IMR-90 (cell line): ENCODE measurements at places on chromosomes 16 and 17. TPM values are rescaled to one million over a fixed set of nuclear protein-coding genes. Genes with fewer than 3 reads are reported as not detected.

DNA sequence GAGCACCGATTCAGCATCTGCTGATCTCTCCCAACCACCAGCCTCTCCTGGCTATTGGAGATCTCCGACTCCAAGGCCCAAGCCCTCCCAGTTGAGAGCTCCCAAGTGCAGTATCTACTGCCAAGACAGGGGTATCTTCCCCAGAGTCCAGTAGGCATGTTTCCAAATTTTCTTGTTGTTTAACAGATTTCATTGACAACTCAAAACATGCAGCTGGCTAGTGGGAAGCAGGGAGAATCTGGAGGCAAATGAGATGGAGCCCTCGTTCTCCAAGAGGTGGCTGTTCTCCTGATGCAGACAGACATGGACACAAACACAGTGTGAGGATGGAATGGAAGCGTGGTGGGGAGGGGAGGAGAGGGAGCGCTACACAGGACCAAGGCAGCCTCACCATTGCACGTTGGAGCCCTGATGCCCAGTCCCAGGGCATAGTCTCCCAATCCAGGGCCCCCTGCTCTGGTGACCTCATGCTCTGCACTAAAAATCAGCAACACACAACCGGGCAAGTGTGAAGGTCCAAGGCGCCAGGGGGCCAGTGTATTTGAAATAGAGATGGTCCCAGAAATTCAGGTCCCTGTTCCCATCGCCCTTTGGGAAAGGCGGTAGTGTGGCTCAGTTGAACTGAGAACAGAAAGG is 31.7 kb downstream of the SMARCE1 start:
- H3K27me3 ChIP-seq = peaks cover 61% of the 10 kb centered on the region
- H3K27ac ChIP-seq = no peak overlapping the region
- no peaks in the 10 kb centered on the region for H3K4me1 ChIP-seq
- no peak overlapping the region for H3K4me3 ChIP-seq
- no peaks in the 10 kb centered on the region for H3K36me3 ChIP-seq

GRCh38 chr16:68488554-68488953 is 40.2 kb upstream of the SMPD3 start:
- H3K4me1 ChIP-seq = no peaks in the 10 kb centered on the region
- no peaks in the 10 kb centered on the region for H3K36me3 ChIP-seq
- no peak overlapping the region for H3K27ac ChIP-seq
- peaks cover 18% of the 10 kb centered on the region for H3K27me3 ChIP-seq

The SYT17 gene
- not detected in 2 replicates for total RNA-seq

The USP43 gene
- total RNA-seq = not detected in 2 replicates

DNA sequence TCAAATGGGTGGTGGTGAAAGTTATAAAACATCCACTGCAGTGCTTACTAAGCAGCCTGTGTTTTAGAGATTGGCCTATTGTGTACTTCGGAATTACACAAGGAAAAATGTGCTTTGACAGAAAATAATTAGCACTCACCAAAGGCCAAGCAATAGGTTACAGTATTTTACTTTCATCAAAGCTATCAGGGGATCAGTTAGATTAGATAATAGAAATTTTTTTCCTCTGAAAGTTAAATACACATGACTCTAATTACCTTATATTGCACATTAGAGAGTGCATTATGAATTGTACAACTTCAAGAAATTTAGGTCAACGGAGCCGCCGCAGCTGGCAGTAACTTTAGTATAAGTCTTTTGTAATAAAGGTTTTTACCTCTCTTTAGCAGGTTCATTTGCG is 232.6 kb downstream of the FTO start:
- no peak overlapping the region for H3K4me3 ChIP-seq
- no peaks in the 10 kb centered on the region for H3K4me1 ChIP-seq
- no peak overlapping the region for H3K27ac ChIP-seq
- no peak for DNase-seq
- peaks cover 5% of the 10 kb centered on the region; the same call in 1 of the 2 replicates for H3K36me3 ChIP-seq

DNA sequence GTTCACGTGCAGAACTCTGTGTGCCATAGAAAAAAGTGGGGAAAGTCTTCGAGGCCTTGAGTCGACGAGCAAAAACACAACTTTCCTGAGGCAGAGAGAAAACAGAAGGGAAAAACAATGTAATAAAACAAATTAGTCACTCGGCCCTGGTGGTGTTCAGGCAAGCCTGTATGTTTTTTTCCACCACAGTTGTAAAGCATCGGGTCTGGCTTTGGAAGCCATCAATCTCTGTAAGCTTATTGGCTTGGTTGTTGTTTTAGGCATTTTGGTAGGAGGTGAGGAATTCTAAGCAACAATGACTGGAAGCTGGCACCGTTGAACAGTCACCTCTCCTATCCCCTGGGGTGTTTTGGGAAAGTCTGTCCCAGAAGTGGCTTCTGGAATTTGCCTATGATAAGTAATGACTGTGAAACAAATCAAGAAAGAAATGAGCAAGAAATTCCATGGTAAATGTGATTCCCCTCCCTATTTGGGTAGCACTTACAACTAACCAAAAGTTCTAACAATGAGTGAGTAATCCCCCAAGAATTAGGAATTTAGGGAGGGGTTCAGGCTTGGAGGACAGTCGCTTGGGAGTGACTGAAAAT is 2.8 kb downstream of the CDH13 start:
- H3K4me3 ChIP-seq = no peak overlapping the region
- H3K4me1 ChIP-seq = peaks cover 23% of the 10 kb centered on the region
- peak overlapping the region; percentile 4 for H3K27ac ChIP-seq

DNA sequence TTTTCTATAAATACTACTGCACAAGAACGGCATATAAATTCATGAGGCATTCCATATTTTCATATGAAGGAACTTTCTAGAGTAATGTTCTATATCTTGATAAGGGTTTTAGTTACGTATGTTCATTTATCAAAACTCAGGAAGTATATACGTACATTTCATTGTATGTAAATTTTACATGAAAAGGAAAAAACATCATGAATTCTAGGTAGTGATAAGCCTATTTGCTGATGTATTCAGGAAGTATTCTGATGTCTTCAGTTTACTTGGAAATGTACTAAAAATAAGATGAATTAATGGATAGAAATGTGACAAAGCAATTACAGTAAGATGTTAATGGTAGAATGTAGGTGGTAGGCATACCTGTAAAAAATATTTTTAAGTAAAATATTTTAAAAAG is 4.7 kb downstream of the DGKE start:
- peaks cover 7% of the 10 kb centered on the region for H3K36me3 ChIP-seq
- no peak overlapping the region for H3K27ac ChIP-seq
- H3K27me3 ChIP-seq = no peaks in the 10 kb centered on the region
- peaks cover 3% of the 10 kb centered on the region for H3K4me1 ChIP-seq

GRCh38 chr16:72094266-72094610 is 591 bp downstream of the DHX38 start:
- no peaks in the 10 kb centered on the region for H3K27me3 ChIP-seq
- H3K4me3 ChIP-seq = peak overlapping the region; percentile 96
- 0 out of 2 replicates have a peak, but pooled peaks cover 2% of the 10 kb centered on the region for H3K4me1 ChIP-seq
- no peak for DNase-seq
- peak overlapping the region; percentile 80 for H3K27ac ChIP-seq
- H3K36me3 ChIP-seq = peaks cover 30% of the 10 kb centered on the region

The STH gene
- total RNA-seq = not detected in 2 replicates

The RPS15A gene
- total RNA-seq = 2,973 and 4,619 TPM in 2 replicates

DNA sequence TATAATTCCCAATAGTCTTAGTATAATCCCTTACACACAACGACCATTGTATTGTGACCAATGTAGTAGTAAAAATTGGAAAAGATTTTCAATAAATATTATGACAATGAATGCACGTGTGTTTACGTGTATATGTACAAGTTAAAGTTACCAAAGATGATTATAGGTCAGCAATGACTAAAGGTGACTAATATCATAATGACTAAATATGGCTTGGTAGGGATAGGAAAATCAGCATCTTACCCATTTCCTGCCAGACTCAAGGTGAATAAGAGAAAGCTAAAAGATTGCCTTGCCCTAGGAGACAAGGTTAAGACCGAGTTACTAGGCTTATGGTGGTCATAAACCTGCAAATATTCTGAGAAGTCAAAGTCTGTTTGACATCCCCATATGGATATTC is 34.4 kb downstream of the CPD start:
- no peaks in the 10 kb centered on the region for H3K27me3 ChIP-seq
- no peak overlapping the region for H3K27ac ChIP-seq
- peaks cover 7% of the 10 kb centered on the region; the same call in 1 of the 2 replicates for H3K4me1 ChIP-seq
- H3K4me3 ChIP-seq = no peak overlapping the region
- no peaks in the 10 kb centered on the region for H3K36me3 ChIP-seq

GRCh38 chr17:17120701-17121100 is 78.4 kb downstream of the MPRIP start:
- peaks cover 31% of the 10 kb centered on the region for H3K4me1 ChIP-seq
- no peaks in the 10 kb centered on the region for H3K27me3 ChIP-seq
- no peak overlapping the region for H3K4me3 ChIP-seq
- H3K36me3 ChIP-seq = no peaks in the 10 kb centered on the region
- no peak for DNase-seq

DNA sequence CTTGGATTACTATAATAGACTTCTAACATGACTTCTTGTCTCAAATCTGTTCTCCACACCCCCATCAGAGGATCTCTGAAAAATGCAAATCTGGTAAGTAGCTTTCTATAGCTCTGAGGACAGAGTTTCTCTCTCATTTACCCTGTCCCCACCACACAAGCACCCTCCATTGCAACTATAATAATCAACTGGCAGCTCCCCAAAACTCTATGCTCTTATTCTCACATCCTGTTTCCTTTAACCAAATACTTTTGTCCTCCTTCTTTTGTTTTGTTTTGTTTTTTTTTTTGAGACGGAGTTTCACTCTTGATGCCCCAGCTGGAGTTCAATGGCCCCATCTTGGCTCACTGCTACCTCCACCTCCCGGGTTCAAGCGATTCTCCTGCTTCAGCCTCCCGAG is 73.4 kb downstream of the HELZ start:
- H3K4me3 ChIP-seq = no peak overlapping the region
- H3K27me3 ChIP-seq = no peaks in the 10 kb centered on the region
- no peaks in the 10 kb centered on the region for H3K4me1 ChIP-seq
- H3K36me3 ChIP-seq = peaks cover 10% of the 10 kb centered on the region
- H3K27ac ChIP-seq = no peak overlapping the region

The PROCA1 gene
- 0.28 and 0.36 TPM in 2 replicates for total RNA-seq

GRCh38 chr17:83199500-83200201 is 120.2 kb downstream of the METRNL start:
- H3K4me1 ChIP-seq = peaks cover 23% of the 10 kb centered on the region
- H3K36me3 ChIP-seq = no peaks in the 10 kb centered on the region
- peak; percentile 49 for DNase-seq
- no peak overlapping the region for H3K4me3 ChIP-seq
- no peak overlapping the region for H3K27ac ChIP-seq
- peaks cover 3% of the 10 kb centered on the region; the same call in 1 of the 2 replicates for H3K27me3 ChIP-seq

DNA sequence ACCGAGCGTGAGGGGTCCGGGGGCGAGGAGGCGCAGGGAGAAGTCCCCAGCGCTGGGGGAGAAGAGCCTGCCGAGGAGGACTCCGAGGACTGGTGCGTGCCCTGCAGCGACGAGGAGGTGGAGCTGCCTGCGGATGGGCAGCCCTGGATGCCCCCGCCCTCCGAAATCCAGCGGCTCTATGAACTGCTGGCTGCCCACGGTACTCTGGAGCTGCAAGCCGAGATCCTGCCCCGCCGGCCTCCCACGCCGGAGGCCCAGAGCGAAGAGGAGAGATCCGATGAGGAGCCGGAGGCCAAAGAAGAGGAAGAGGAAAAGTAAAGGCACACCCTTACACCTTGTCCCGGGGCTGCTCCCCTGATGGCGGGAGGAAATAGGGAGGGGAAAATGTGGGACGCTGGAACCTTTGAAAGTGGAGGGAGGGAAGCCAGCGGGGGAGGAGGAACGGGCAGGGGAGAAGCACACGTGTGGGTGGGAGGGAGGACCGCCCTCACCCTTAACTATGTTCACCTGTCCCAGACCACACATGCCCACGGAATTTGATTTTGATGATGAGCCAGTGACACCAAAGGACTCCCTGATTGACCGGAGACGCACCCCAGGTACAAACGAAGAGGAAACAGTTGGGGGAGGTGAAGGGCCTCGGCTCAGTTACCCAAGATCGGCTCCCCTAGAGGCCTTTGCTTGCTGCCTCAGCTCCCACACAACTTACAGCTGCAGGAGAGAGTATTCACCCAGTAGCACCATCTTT is 916 bp downstream of the PAGR1 start:
- peak; percentile 60 for DNase-seq
- H3K27me3 ChIP-seq = no peaks in the 10 kb centered on the region
- peaks cover 6% of the 10 kb centered on the region for H3K36me3 ChIP-seq
- peak overlapping the region; percentile 89 for H3K27ac ChIP-seq
- peaks cover 17% of the 10 kb centered on the region for H3K4me1 ChIP-seq

The EPN3 gene
- not detected in 2 replicates for total RNA-seq

GRCh38 chr17:17789828-17790636 is 46.8 kb downstream of the SREBF1 start:
- H3K27me3 ChIP-seq = no peaks in the 10 kb centered on the region
- H3K36me3 ChIP-seq = peaks cover 17% of the 10 kb centered on the region
- H3K27ac ChIP-seq = no peak overlapping the region
- no peak for DNase-seq
- H3K4me1 ChIP-seq = peaks cover 16% of the 10 kb centered on the region; the same call in 1 of the 2 replicates

GRCh38 chr17:70855401-70856054 is 686.2 kb downstream of the KCNJ2 start:
- peak overlapping the region; percentile 82 for H3K27ac ChIP-seq
- H3K4me3 ChIP-seq = peak overlapping the region; percentile 7; the same call in 1 of the 2 replicates
- DNase-seq = peak; percentile 90
- peaks cover 6% of the 10 kb centered on the region for H3K4me1 ChIP-seq

The PDILT gene
- total RNA-seq = not detected in 2 replicates

The HSD3B7 gene
- total RNA-seq = 9.4 and 11.3 TPM in 2 replicates

GRCh38 chr17:7704601-7705268 is at the start of gene EFNB3:
Gene EFNB3 (plus strand): TSS chr17:7705202. CDS start chr17:7705599, 397 bp downstream.
- H3K4me1 ChIP-seq = peaks cover 3% of the 10 kb centered on the region; the same call in 1 of the 2 replicates
- H3K36me3 ChIP-seq = peaks cover 9% of the 10 kb centered on the region
- H3K4me3 ChIP-seq = peak within 1 kb of the TSS; percentile 36
- H3K27me3 ChIP-seq = peaks cover 41% of the 10 kb centered on the region
- no peak within 1 kb of the TSS for H3K27ac ChIP-seq

The DPEP1 gene
- not detected in 2 replicates for total RNA-seq

The WDR45B gene
- 65.8 and 98.2 TPM in 2 replicates for total RNA-seq

DNA sequence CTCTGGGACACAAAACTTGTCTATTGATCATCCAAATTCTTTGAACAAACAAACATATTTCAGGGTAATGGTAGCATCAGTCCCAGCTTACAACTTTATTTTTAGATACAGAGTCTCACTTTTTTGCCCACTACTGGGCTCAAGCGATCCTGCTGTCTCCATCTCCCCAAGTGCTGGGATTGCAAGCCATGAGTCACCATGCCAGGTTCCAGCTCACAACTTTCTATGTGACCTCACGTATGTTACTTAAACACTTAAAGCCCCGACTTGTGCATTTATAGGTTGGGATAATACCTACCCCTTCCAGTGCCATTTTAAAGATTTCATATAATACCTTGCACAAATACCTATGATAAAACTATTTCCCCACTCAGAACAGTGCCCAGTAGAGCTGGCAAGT is 42.0 kb upstream of the KSR1 start:
- peaks cover 4% of the 10 kb centered on the region; the same call in 1 of the 2 replicates for H3K4me1 ChIP-seq
- H3K36me3 ChIP-seq = no peaks in the 10 kb centered on the region
- peaks cover 7% of the 10 kb centered on the region for H3K27me3 ChIP-seq
- peak; percentile 21 for DNase-seq
- no peak overlapping the region for H3K27ac ChIP-seq

DNA sequence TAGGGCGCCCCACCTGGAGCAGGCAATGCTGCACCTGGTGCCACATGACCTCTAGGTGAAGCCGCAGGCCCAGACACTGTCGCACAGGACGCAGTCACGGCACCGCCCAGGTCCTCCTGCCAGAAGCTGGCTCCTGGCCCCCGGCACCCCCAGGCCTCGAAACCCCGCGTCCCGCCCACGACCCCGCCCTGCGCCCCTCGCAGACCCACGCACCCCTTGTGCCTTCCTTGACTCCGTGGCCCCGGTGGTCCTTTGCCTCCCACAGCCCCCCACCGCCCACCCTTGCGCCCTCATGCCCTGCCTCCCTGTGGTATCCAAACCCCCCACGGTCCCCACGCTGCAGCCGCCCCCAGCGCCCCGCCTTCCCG is 6.3 kb upstream of the C1QTNF8 start:
- H3K27ac ChIP-seq = no peak overlapping the region
- H3K36me3 ChIP-seq = no peaks in the 10 kb centered on the region
- H3K4me3 ChIP-seq = no peak overlapping the region
